ENCODE measurements at places on chromosomes 5 and 9.
A peak's percentile ranks its signal among the peaks of the same experiment; 100 is the strongest.

DNA sequence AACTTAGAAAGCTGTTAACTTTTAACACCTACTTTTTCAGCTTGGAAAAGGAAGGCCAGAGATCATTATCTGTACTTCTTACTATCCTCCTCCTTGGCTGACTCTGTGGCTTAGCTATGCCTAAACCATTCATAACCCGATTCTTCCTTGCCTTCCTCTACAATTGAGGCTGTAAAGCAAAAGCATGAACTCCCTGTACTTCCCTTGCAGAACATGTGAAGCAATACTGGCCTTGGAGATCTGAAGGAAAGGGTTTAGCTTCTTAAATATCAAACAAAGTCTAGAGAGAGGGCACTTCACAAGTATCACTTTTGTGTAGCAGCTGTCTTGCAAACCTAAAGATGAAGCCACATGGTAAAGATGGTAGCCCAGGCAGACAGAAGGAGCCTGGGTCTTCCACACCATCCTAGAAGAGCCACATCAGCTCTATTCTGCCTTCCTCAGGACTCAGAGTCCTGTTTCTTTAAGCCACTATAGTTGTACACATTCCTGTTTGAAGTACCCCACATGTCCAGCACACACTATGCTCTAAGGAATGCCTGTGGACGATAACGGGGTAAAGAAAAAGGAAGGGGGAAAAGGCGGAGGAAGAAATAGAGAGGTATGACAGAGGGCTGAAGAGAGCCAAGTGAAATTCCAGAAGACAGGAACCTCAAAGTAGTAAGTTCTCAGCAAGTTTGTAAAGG lies 169.2 kb downstream of the SLIT3 start:
- DNase-seq: no peak

DNA sequence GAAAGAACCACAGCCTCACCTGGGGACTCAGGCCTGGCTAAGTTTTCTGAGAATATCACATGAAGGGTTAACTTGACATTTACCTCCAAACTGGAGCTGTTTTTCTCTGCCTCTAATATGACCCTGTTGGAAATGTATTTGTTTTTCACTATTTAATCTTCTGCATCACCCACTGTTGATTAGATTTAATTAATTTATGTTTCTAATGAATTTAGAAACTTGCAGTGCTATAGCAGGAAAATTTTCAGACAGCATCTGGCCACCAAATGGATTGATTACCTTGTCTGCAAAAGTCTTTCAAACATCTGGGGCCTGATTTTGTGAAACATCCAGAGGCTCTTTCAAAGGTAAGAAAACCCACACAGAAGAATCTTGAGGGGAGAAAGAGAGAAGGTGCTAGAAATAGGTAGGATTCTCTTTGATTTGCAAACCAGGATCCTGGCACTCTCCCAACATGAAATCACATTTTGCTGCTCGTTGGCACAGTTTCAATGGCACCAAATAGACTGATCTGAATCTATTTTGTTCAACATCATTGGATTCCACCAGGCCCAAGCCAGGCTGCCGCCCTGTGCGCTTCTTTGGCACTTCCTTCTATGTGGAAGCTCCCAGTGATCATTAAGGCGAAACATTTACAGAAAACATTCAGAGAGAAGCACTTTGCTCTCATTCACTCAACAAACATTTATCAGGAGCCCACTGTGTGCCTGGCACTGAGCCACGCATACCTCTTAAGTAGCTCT lies 157.3 kb downstream of the PPP2R2B start:
- no peak for DNase-seq

DNA sequence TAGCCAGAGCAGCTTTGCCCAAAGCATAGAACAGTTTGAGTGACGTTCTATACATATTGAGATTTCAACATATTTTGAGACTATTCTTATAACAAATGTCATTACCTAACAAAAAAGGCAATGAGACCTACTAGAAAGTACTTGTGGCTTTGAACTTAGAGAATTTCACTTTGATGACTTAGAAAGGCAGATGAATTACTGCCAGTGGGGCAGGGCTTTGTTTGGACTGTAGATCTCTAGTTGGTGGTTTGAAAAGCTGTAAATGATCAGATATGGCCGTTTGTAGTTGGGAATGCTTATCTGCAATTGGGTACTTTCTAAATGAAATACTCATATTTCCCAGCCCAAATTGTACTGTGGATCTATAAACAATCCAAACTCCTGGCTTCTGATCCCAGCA lies 28.1 kb downstream of the SOX30 start:
- DNase-seq: no peak

DNA sequence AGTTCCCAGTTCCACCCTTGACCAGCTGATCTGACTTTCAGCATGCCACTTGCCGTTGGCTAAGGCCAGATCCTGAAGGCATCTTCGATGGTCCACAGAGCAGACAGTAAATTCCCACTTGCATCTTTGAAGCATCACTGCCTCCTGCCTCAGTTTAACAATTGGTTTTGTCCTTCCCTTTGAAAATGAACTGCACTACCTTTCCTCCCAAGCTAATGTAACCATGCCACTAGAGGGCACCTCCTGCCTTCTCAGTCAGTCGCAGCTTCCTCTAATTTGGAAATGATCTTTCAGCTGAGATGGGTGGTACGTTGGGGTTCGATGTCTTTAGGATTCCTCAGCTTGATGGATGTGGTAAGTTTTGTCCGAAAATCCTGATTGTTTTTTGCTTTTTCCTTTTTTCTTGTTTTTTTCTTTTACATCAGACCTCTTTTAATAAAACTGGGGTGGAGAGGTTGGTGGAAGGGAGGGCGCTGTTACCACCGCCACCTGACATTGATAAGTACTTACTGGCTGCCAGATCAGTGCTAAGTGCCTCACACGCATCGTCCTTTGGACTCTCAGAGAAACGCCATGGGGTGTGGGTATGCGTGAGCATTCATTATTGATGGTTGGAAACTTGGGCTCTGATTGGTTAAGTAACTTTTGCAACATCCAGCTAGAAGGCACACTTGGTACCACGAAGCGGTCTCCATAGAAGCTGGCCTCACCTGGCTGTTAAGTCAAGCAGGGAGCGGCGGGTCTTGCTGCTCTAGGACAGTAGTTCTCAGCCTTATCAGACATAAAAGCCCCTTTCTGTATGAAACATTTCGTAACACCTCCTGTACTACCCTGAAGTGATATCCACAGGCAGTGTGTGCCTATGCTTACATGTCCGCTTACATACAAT lies 16.9 kb downstream of the PTTG1 start:
- DNase-seq: no peak

- DNase-seq: no peak
These were observed 5.5 kb upstream of the ZNF354B start for GRCh38 chr5:178854284-178854683.

DNA sequence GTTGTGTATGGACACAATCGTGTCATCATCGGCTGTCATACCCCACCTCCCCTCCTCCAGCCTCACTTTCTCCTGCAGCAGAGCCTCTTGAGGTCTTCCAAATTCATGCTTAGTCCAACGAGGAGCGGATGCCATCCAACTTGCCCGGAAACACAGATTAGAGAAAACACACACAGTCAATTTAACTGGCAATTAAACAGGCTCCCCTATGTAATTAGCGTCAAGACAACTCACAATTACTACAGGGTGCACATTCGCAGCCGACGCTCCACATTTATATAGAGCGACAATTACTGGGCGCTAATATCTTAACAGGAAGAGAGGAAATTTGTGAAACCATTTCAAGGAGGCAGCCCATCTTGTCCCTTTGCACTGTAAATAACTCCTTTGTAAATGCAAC lies 86.0 kb upstream of the ZNF618 start:
- DNase-seq: no peak

DNA sequence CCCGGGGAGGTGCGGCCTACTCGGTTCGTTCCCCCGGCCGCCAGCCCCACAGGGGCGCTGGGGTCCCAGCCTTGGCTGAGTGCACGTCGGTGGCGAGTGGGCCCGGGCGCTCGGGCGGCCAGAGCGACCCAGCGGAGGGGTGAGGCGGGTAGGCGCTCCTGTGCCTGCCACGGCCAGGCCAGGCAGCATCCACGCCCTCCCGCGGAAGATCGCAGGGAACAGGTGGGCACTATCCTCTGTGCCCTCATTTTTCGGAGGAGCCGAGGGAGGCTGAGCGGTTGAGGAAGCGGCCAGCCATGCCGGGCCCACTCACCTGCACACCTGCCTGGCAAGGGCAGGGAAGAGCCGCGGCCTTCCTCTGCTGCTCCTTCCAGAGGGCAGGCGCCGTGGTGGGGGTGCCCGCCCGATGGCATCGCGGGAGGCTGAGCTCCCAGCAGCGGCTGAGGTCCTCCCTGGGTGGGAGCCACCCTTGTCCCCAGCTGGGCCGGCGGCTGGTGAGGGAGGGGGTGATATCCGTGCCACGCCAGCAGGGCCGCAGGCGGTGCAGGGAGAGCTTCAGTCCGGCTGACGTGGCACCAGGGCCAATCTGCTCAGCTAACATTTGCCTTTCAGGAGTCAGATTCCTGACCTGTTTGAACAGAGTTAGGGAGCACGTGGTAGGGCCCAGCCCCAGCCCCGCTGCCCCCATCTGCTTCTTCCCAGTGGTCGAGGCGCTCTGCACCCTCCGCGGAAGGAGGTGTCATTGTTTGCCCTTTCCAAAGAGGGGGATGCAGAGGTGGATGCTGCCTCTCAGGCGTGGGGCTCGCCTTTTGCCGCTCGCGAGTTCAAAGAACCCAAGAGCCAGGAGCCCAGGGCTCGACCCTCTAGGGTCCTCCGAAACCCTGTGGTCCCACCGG lies 1.6 kb upstream of the SEC16A start:
- DNase-seq: no peak

GRCh38 chr5:3825531-3826451 lies 230.2 kb downstream of the IRX1 start:
- DNase-seq: no peak

- peak; percentile 25 for DNase-seq
These were observed 1.1 kb upstream of the JADE2 start for GRCh38 chr5:134524272-134524825.

- no peak for DNase-seq
These were observed 65.9 kb downstream of the SHOC1 start for GRCh38 chr9:111728617-111729366.

- DNase-seq: no peak
These were observed 597.0 kb upstream of the GRAMD2B start for GRCh38 chr5:125826214-125826613.

GRCh38 chr9:116002624-116003023 lies 151.0 kb upstream of the PAPPA start:
- no peak for DNase-seq

GRCh38 chr9:101032426-101032825 lies 3.9 kb downstream of the PLPPR1 start:
- DNase-seq: no peak
